ENCODE measurements at places on chromosomes 16 and 17.

DNA sequence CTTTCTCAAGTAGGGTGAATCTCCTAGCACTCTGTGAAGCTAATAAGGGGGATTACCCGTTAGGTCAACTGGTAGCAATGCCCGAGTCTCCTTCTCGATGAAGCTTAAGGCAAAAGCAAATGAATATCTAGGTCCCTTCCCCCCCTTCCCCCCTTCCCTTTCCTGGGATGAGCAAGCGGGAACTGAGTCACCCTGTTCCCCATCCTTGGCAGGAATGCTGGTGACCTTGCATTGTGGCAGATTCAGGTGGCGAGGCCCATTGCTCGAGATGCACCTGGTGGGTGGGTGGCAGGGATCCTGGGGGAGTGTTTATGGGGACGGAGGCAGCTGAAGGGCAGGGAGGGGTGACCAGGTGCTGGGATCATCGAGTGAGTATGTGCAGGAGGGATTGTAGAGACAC is 7.1 kb downstream of the NXPH3 start:
- no peak for DNase-seq

- no peak for DNase-seq
These were observed 85.3 kb downstream of the RAB11FIP4 start for GRCh38 chr17:31476525-31477416.

GRCh38 chr16:85077039-85077438 is 35.2 kb downstream of the CIBAR2 start:
- DNase-seq: no peak

GRCh38 chr17:17018612-17019429 is 23.4 kb upstream of the MPRIP start:
- no peak for DNase-seq

DNA sequence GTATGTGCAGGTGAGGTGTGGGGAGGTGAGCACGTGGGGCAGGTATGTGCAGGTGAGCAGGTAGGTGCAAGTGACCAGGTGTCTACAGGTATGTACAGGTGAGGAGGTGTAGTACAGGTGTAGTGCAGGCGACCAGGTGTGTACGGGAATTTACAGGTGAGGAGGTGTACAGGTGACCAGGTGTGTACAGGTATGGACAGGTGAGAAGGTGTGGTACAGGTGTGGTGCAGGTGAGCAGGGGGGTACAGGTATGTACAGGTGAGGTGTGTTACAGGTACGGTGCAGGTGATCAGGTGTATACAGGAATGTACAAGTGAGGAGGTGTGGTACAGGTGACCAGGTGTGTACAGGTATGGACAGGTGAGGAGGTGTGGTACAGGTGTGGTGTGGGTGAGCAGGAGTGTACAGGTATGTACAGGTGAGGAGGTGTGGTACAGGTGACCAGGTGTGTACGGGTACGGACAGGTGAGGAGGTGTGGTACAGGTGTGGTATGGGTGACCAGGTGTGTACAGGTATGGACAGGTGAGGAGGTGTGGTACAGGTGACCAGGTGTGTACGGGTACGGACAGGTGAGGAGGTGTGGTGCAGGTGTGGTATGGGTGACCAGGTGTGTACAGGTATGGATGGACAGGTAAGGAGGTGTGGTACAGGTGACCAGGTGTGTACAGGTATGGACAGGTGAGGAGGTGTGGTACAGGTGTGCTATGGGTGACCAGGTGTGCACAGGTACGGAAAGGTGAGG is 12.8 kb upstream of the DBNDD1 start:
- DNase-seq: no peak

GRCh38 chr16:67571981-67572431 is 9.7 kb downstream of the CTCF start:
- DNase-seq: no peak

GRCh38 chr16:85646976-85647375 is 33.9 kb downstream of the GSE1 start:
- DNase-seq: no peak

- DNase-seq: no peak
These were observed 64.9 kb downstream of the ARHGAP17 start for GRCh38 chr16:24950275-24950674.

- no peak for DNase-seq
These were observed 2.4 kb downstream of the HSD17B1 start for GRCh38 chr17:42555122-42555622.

DNA sequence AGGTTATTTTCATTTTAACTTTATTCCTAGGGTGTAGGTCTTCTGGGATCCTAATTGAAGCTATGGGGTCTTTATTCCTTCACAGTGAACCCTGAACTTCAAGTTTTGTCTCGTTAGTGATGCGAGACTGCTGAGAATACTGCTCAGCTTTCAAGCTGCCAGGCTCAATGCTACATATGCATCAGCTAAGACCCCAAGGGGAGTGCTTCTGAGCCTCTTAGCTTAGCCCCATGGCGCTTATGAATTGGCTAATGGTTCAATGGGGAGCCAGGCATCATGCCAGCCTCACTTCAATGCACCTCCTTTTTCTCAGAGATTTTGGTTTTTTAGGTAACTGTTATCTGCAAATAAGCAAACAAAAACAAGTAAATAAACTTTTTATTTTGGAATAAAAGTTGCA is 94.1 kb upstream of the SIAH1 start:
- no peak for DNase-seq

- DNase-seq: no peak
These were observed 3.2 kb downstream of the FAHD1 start for GRCh38 chr16:1830213-1830612.

- DNase-seq: no peak
These were observed 180.8 kb upstream of the CACNG3 start for GRCh38 chr16:24075302-24075701.

GRCh38 chr16:50476486-50477255 is 71.5 kb upstream of the NKD1 start:
- DNase-seq: no peak

- no peak for DNase-seq
These were observed 77.4 kb downstream of the ANKFN1 start for GRCh38 chr17:56230660-56231059.

- no peak for DNase-seq
These were observed 968 bp upstream of the PRKAR1A start for GRCh38 chr17:68511254-68511670.

Measured in activated CD4-positive, alpha-beta memory T cell treated with anti-CD3 and anti-CD28 coated beads, Interleukin-2, amount 10 ng/mL, durations not matched to agents 7 days and 5 days (primary cell).